Keratinocyte (primary cell): ENCODE measurements at places on chromosomes 2 and 18. TPM values are rescaled to one million over a fixed set of nuclear protein-coding genes. Genes with fewer than 3 reads are reported as not detected.

COL6A3 gene
- polyA plus RNA-seq: 0.01 TPM in 1 of 3 replicates, not detected in the others

RMDN2 gene
- polyA plus RNA-seq: 6.2 to 9.3 TPM (median 7.1 TPM) in 3 replicates

DNA sequence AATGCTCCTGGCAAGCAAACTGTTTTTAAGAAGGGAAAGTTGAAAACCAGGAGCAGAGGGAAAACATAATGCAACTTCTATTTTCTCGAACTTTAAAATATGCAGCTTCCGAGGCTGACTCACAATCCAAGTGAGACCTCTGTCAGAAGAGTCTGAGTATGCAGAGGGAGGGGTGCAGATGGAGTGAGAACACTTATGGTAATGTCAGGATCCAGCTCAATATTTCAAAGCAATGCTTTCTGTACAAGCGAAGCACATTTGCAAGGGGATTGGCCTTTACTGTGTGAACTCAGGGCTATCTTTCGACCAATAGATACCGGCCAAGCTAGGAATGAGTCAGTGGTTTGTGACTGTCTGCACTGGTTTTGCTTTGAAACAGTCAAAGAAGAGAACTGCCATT lies 242.7 kb downstream of the CNTNAP5 start:
- no peak overlapping the region for H3K4me3 ChIP-seq
- no peaks in the 10 kb centered on the region for H3K27me3 ChIP-seq
- no peak overlapping the region for H3K27ac ChIP-seq
- no peaks in the 10 kb centered on the region for H3K36me3 ChIP-seq
- DNase-seq: no peak

DES gene
- polyA plus RNA-seq: not detected in 3 replicates

PRADC1 gene
- polyA plus RNA-seq: 7.5 to 13.1 TPM (median 8.2 TPM) in 3 replicates

DNA sequence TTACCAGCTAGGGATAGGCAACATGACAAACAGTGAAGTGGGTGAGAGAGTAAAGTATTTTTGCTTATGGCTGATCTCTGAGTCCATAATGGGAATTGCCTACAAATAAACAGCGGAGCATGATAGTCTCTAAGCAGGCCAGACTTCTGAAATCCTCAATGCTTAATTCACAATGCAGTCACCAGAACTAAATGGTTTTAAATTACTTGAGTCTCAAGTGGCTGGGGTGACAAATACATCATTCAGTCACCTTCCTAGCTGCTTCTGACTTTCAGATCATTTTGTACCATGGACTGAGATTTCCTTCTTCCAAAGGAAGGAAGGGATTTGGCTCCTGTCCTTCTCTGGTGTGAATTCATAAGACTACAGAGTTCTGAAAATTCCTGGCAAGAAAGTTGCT lies 82.8 kb upstream of the RMP24 start:
- H3K4me1 ChIP-seq: no peaks in the 10 kb centered on the region
- no peak overlapping the region for H3K4me3 ChIP-seq
- H3K27me3 ChIP-seq: peaks cover 7% of the 10 kb centered on the region
- no peaks in the 10 kb centered on the region for H3K36me3 ChIP-seq

- H3K36me3 ChIP-seq: no peaks in the 10 kb centered on the region
- H3K4me3 ChIP-seq: no peak overlapping the region
- no peaks in the 10 kb centered on the region for H3K27me3 ChIP-seq
- peaks cover 5% of the 10 kb centered on the region for H3K4me1 ChIP-seq
- H3K27ac ChIP-seq: no peak overlapping the region
Observed at GRCh38 chr2:203806761-203807160, 60.8 kb upstream of the CTLA4 start.

MOGAT1 gene
- polyA plus RNA-seq: not detected in 3 replicates

DNA sequence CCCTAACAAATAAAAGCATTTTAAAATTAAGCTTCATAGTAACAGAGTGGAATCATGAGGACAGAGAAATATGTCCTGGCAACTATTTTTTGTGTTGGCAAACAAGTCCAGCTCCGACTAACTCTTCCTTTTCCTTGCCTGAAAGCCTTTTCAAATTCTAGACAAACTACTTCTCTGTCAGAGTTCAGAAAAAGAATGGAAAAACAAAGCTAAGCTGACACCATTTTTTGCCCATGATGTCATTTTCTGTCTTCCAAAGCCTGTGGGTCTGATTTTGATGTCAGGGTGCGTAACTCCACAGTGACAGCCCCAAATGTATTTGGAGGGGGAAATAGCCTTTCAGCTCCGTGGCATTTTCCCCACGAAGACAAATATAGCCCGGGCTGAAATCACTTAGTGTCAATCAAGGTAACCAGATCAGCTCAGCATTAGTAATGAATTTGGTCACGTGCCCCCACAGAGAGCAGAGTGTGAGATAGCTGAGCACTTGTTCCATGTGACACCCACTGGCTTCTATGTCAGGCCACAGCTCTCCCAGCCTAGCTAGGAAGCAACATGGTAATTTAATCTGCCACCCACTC lies 233.0 kb upstream of the SIX2 start:
- H3K4me3 ChIP-seq: no peak overlapping the region
- H3K27me3 ChIP-seq: no peaks in the 10 kb centered on the region
- H3K4me1 ChIP-seq: peaks cover 22% of the 10 kb centered on the region
- no peak overlapping the region for H3K27ac ChIP-seq
- no peaks in the 10 kb centered on the region for H3K36me3 ChIP-seq

DNA sequence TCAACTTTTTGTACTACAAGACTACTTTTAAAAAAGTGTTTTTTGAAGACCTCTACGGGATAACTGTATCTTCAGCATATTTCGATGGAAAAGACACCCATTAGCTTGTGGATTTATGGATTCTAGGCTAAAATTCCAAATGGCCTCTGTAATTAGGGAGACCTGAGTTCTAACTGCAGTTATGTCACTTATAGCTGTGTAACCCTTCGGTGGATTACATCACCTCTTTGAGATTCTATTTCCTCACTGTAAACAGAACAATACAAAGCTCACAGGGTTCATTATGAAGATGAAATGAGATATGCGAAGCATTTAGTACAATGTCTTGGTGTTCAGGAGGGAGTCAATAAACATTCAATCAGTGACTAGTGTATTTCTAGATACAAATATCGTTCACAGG lies 24.2 kb downstream of the LMAN2L start:
- H3K36me3 ChIP-seq: peaks cover 14% of the 10 kb centered on the region
- H3K27ac ChIP-seq: no peak overlapping the region
- no peak overlapping the region for H3K4me3 ChIP-seq

CREB1 gene
- 35.6 to 56.1 TPM (median 38.9 TPM) in 3 replicates for polyA plus RNA-seq

GRCh38 chr2:120606931-120607330 lies 128.7 kb upstream of the GLI2 start:
- no peak overlapping the region for H3K4me3 ChIP-seq
- no peaks in the 10 kb centered on the region for H3K36me3 ChIP-seq
- H3K4me1 ChIP-seq: peaks cover 3% of the 10 kb centered on the region
- DNase-seq: no peak

IL1RN gene
- polyA plus RNA-seq: 114 to 190 TPM (median 128 TPM) in 3 replicates

DNA sequence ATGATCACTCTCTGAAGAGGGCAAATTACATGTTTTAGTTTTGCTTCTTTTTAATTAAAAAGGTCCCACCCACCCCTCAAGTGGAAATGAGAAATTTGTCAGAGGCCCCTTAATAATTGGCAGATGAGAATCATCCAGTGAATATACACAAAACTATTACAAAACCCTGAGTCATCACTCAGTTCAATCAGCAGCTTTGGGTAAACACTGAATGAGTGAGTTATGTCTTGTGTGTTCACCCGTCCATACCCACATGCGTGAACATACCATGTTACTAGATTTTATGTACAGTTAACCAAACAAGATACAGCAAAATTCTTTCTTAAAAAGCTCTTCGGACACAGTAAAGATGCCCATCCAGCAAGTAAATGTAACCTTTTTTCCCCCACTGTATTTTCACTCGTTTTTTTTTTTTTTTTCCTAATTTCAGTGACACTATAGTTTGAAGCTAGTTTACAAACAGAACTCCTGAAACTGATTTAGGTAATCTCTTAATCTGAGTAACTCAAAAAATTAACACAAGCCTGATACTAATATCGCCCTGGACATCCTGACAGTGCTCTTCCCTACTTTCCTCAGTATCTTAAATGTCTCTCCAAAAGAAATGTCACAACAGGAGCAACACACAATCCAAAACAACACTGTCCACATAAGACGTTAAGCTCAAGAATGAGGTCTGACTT lies 1.4 kb downstream of the PSME4 start:
- peak overlapping the region; percentile 98 for H3K27ac ChIP-seq
- H3K36me3 ChIP-seq: no peaks in the 10 kb centered on the region
- no peak for DNase-seq
- peaks cover 21% of the 10 kb centered on the region for H3K4me1 ChIP-seq

DNA sequence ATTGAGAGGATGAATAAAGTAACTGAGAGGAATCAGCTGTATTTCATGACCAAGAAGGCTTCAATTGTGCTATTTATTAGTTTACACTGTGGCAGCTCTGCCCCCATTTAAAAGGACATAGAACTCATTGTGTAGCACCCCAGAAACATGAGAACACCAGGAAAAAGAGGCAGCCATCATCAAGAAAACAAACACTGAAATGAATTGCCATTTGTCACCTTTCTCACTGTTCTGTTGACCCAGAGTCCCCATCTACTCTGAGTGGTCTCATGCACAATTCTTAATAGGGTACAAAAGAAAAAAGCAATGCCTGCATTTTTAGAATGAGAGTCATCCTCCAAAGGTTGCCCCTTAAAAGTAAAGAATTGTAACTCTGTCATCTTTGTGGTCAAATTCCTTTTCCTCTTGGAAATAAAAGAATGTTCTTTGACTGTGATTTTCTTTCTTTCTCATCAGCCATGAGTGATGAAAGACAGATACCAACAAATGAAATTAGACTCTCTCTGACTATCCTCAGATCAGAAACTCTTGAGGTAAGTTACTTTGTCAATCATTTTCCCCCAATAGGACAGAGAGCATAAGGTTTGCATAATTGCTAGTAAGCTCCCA lies 1941.9 kb upstream of the PIK3C3 start:
- no peak for DNase-seq
- H3K27me3 ChIP-seq: no peaks in the 10 kb centered on the region
- H3K4me3 ChIP-seq: no peak overlapping the region
- H3K27ac ChIP-seq: no peak overlapping the region
- H3K36me3 ChIP-seq: no peaks in the 10 kb centered on the region
- no peaks in the 10 kb centered on the region for H3K4me1 ChIP-seq
